ENCODE measurements at places on chromosomes 1 and 21.

DNA sequence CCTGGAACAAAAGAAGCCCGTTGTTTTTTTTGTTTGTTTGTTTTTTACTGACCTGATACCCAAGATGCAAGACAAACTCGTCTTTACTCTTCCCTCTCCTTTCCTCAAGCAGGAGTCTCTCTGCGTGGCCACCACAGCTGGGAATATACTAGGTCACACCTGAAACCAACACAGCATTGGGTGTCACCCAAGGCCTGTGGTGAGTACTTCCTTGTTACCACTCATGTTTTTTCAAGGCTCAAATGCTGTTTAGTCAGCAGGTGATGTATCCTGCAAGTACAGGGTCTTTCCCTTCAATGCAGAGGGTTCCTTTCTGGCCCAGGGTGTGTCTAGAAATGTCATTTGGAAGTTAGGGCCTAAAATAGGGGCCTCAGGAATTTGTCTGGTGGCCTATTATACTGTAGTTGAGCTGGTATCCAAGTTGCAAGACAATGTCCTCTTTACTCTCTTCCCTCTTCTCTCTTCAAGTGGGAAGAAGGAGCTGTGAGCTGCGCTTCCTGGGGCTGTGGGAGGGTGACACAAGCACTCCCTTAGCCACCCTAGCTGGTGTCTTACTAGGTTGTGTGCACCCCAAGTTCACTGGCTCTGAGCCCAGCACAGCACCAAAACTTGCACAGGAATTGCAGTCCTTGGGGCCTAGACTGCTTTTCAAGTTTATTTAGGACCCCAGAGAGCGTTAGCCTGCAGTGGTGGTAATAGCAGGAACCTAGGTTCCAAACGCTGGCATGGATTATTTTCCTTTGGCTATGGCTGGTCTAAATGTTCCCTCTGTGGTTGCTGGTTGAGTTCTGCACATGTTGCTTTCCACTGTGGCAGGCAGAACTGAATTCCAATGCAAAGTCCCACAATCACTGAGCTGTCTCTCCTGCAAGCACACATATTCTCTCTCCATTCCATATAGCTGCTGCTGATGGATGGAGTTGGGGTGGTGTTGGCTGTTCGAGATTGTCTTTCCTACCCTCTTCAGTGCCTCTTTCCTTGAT, 91.4 kb upstream of the LYPLAL1 start:
- DNase-seq = peak; percentile 44

- no peak for DNase-seq
Observed at GRCh38 chr1:212581034-212581433, 27.5 kb upstream of the ATF3 start.

- DNase-seq = no peak
Observed at GRCh38 chr1:84598418-84598817, 24.2 kb upstream of the CTBS start.

DNA sequence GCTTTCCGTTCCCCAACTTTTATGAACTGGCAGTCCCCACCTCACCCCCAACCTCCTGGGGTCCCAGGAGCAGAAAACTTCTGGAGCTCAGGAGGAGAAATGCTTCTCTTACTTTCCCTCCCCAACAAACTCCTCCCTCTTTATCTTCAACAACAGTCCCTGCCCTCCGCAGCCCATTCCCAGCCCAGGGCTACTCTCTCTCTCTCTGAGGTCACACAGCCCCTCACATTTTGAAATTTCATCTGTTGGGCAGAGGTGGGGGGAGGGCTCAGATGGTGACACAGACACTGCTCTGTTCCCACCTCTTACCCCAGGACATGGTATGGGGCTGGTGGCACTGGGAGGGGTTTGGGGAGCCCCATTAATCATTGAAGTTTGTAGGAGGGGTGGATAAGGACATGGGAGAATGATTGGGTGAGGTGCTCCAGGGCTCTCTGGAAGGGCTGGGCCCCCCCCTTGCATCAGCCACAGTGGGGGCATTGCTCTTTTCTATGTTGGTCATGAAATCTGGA, 6.0 kb downstream of the PIK3CD start:
- peak; percentile 21 for DNase-seq

DNA sequence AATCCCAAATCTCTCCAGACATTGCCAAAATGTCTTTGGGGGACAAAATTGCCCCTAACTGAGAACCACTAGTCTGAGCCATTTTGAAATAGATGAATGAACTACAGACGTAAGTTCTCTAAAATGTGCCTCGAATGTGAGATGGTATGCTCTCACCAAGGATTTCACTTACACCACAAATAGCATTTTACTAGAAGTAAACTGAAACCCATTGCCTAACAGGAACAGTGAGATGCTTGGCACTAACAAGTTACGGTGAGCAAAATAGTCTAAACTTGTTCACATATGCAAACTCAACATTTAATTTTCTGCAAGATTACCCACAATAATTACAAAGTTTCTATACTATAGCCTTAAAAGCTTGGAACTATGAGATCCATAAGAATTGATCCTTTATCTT, 343.6 kb upstream of the ESRRG start:
- DNase-seq = no peak

GRCh38 chr1:43757343-43758053, 50.2 kb downstream of the ST3GAL3 start:
- DNase-seq = no peak

GRCh38 chr1:115164484-115164883, 75.2 kb upstream of the TSPAN2 start:
- DNase-seq = no peak

DNA sequence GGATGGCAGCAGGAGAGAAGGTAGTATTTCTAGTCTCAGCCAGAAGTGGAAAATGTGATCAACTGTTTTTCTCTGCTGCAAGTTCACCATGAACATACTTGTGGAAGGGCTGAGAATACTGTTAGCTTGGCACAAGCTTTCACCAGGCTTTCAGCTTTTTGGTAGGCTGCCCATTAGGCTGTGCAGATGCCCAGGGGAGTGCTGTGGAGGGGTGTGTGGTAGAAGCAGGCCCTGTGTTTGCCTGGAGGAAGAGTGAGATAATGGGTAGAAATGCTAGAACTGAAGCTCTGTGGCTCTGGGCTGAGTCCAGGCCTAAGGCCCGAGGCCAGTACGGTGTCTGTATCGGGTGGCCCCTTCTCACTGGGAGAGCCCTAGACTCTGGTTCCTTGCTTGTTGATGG, 9.8 kb downstream of the DNAJC6 start:
- no peak for DNase-seq

GRCh38 chr1:33819913-33820311, 44.0 kb upstream of the HMGB4 start:
- no peak for DNase-seq

GRCh38 chr21:39029900-39030884, 153.1 kb downstream of the PSMG1 start:
- DNase-seq = no peak

DNA sequence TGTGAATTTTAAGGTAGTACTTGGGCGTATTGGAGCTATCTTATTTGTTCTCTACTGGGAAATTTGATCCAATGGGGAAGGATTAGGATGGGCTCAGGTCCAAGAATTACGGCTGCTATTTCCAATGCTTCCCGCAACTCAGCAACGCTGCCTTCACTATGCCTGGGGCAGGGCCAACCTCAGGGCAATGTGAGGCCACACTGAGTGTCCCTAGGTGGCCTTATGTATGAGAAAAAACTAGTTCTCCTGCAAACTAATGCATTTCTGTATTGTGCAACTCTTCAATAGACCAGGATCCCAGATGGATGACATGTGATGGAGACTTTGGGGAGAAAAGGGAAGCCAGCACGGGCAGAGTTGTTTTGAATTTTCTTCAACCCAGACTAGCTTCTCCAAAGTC, 168.1 kb downstream of the DUSP10 start:
- DNase-seq = no peak

DNA sequence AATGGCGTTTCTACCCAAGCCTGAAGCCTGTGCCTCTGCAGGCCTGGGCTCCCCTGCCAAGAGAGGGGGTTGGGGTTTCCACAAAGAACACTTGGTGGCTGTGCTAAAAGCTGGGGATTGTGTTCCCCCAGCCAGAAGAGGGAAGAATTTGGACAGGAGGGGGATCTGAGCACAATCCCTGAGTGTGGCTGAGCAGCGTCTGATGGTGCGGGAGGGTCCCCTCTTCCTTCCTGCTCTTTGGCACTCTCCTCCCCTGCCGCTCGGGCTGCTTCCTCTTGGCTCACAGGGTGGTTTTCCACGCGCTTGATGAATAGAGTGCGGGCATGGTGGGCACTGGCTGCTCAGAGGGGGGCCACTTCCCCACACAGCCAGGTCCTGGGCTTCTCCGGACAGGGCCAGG, 3.7 kb downstream of the GPR37L1 start:
- no peak for DNase-seq

- DNase-seq = peak; percentile 68
Observed at GRCh38 chr1:241639623-241640148, 483 bp downstream of the CHML start.

DNA sequence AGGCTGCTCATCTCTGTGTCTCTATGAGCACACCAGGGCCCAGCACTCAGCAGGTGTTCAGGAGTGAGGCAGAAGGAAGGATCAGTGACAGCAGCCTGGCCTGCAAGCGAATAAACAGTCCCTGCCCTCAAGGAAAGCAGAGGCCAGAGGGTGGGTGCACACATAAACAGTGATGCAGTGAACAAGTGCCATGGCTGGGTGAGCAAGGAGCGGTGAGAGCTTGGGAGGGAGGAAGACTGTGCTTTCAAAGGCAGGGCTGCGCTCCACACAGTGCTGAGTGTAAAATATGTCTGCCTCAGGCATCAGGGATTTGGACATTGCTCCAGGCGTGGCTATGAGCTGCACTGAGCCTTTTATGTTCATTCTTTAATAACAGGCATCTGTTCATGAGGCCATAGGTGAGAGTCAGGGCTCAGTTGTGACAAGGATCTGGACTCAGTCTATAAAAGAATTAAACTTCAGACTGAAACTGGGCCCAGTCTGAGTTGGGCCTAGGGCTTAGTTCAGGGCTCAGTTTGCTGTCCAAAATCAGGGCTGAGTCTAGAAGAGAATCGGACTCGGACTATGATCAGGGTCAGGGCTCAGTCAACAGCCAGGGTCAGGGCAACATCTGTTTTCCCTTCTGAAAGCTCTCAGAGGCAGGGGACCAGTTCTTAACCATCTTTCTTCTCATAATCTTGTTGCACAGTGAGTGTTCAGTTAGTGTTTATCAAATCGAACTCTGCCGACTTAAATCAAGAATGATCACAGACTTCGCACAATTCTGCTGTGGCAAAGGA, 213.7 kb downstream of the FOXD2 start:
- DNase-seq = no peak

- DNase-seq = no peak
Observed at GRCh38 chr1:10951961-10952360, 60.5 kb upstream of the TARDBP start.

DNA sequence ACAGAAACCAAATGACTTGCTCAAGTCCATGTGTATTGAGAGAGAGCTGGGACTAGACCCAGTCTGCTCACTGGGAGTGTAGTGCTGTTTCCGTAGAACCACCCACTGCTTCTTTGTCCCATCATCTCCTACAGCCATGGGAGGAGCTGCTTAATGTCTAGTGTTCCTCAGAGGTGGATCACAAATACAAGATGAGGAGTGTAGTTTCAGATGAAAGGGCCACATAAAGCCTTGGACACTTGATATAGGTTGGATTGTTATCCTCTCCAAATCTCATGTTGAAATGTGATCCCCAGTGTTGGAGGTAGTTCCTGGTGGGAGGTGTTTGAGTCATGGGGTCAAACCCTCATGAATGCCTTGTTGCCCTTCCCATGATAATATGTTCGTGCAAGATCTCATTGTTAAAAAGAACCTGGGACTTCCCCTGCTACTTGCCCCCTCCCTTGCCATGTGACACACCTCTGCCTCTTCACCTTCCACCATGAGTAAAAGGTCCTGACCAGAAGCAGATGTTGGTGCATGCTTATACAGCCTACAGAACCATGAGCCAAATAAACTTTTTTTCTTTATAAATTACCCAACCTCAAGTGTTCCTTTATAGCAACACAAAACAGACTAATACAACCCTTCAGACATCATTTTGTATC, 127.5 kb upstream of the DNAH14 start:
- DNase-seq = peak; percentile 16

All from GM12865 (cell line).